ENCODE measurements at places on chromosomes 3 and 15.

DNA sequence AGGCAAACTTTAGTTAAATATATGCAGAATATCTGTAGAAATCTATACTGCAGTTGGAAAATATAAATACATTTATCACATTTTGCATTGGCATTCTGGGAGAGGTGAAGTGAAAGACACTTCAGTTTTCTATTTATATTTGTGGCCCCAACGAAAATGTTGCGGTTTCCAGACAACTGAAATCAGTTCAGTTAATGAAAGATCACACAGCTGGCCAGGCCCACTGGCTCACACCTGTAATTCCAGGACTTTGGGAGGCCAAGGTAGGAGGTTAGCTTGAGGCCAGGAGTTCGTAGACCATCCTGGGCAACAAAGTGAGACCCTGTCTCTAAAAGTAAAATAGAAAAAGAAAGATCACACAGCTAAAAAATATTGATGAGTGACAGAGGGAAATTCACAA is 11.9 kb upstream of the CLASP2 start:
- DNase-seq, result no peak

DNA sequence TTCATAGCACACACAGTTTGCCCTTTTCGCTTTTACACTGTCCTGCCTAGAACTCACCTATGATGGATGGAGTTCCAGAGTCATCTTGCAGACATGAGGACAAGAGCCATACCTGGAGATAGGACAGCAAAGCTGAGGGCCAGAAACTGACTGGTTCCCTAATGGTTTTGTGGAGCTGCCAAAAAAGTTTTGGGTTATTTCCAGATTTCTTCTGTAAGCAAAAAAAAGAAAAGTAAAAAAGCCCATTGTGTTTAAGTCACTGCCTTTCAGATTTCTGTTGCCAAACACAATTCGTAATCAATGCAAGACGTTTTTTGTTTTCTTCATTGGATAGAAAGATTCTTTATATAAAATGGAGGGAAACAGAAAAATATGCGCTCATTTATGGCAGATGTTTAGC is 42.4 kb upstream of the KY start:
- no peak for DNase-seq

DNA sequence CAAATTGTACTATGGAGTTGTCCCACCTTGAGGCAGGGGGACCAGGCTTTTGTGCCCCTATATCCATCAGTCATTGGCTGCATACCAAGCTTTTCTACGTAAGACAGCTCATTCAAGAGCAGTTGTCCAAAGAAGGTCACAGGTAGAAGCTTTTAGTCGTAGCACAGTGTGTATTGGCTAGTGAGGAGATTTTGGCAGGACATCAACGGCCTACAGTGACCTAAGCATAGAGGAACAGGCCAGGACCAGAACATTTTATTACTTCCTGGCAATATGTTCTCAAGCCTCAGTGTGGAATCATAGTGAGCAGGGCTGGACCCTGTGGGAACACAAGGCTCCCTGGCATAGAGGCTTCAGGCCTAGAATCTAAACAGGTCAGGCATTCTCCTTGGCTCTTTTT is 105.4 kb upstream of the ANKRD28 start:
- DNase-seq, result no peak

GRCh38 chr15:98433346-98433745 is 215.0 kb upstream of the IGF1R start:
- DNase-seq, result no peak

- DNase-seq, result no peak
Observed at GRCh38 chr3:42764561-42765295, 8.3 kb downstream of the CCDC13 start.

DNA sequence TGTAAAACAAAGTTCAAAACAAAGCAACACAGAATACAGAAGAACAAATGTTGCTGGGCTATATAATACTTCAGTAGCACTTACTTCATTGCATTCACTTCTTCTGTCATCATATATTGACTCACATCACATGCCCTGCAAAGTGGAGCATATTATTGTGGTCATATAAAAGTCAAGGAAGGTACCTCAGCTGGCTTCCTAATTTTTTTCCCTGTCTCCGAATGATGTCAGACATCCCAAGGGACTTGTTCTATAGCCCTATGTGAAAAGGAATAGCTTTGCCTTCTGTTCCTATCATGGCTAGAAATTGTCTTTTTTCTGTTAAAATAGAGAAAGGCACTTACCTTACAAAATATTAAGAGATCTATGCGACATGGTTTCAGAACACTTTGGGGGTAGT is 109.4 kb downstream of the LRTM1 start:
- DNase-seq, result no peak

GRCh38 chr3:64509206-64509605 is 178.6 kb downstream of the ADAMTS9 start:
- no peak for DNase-seq

GRCh38 chr3:106397006-106397405 is 528.2 kb upstream of the CBLB start:
- DNase-seq, result no peak

DNA sequence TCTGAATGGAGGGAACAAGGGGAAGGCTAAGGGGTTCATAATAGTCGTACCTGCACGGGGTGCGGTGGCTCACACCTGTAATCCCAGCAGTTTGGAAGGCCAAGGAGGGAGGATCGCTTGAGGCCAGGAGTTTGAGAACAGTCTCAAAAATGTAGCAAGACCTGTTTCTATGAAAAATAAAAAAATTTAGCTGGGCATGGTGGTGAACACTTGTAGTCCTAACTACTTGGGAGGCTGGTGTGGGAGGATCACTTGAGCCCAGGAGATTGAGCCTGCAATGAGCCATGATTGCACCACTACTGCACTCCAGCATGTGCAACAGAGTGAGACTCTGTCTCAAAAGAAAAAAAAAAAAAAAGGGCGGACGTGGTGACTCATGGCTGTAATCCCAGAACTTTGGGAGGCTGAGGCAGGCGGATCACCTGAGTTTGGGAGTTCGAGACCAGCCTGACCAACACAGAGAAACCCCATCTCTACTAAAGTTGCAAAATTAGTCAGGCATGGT is 17.9 kb upstream of the HDAC11 start:
- no peak for DNase-seq

- DNase-seq, result no peak
Observed at GRCh38 chr3:2133146-2133545, 34.5 kb downstream of the CNTN4 start.

DNA sequence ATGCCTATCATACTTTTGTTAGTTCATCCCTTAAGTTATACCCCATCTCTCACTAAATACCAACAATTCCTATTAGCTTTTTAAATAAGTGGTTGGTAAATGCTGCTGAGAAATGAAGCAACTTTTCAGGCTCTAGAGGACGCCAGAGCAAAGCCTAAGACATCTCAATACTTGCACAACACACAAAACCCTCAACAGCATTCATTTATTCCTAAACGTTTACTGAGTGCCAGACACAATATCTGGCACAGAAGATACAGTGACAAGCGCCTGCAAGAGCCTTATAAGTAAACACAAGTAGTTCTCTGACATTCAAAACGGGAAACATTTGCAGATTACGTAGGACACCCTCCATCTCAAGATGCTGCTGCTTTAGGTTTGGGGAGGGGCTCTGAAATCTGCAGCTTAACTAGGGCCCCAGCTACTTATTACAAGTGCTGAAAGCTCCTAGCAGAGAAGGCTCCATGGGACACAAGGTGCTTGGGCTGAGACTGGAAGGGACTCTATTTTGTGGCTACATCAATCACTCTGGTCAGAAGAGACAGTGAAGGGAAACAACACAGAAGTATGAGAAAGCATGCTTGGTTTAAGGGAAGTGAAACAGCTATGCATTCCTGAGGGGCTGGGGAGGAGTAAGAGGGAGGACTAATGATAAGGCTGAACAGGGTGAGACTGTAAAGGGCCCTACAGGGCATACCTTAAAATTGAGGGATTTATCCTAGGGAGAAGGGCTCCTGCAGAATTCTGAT is 311.3 kb downstream of the PLCL2 start:
- no peak for DNase-seq

- DNase-seq, result no peak
Observed at GRCh38 chr3:112005091-112005672, 6.5 kb downstream of the TAGLN3 start.

GRCh38 chr3:12893247-12893646 is 51.9 kb upstream of the RPL32 start:
- DNase-seq, result no peak

DNA sequence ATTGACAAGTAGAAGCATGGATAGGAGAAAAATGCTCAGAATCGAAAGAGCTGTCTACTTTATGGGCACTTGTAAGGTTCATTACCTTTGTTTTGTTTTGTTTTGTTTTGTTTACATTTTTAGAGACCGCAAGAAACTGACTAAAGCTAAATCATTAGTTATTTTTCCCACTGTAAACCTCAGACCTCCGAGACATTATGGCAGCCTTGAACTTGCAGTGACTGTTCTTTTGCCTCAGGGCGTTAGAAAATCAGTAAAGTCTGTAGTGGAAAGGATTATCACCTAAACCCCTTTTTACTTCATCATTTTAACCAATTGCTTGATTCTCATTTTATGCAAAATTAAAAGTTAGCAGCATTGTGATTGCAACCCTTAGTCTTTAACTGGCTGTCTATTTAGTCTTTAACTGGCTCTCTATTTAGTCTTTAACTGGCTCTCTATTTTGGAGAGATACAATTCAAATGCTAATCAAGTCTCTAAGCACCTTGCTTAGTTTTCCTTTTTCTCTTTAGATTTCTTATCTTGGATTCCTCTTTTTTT is 383.3 kb upstream of the ROBO2 start:
- DNase-seq, result peak; percentile 2

- DNase-seq, result peak; percentile 36
Observed at GRCh38 chr3:111895071-111895470, 36.0 kb downstream of the PHLDB2 start.
